ENCODE measurements at places on chromosomes 12 and 14.
A peak's percentile ranks its signal among the peaks of the same experiment; 100 is the strongest.

DNA sequence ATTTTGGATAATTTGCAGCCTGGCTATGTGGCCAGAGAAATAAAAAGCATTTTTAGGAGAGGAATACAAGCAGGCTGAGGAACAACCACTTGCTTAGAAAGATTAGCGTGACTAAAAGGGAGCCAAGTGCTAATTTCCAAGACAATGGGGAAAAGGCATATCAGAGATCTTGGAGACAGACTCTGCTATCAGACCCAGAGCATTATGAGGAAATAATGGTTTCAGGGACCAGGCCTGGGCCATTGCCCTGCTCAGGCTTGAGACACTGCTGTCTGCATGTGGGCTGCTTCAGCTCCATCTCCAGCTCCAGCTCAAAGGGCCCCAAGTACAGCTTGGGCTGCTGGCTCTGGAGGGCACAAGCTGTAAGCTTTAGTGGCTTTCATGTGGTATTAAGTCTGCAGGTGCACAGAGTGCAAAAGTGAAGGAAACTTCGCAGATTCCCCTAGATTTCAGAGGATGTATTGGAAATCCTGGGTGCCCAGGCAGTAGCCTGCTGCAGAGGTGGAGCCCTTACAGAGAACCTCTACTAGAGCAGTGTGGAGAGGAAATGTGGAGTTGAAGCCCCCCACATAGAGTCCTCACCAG is 449.2 kb downstream of the ZFP36L1 start:
- no peak for DNase-seq

GRCh38 chr14:59772233-59772632 is 98.3 kb downstream of the RTN1 start:
- DNase-seq, result no peak

GRCh38 chr12:59151243-59151642 is 230.9 kb upstream of the LRIG3 start:
- DNase-seq, result peak; percentile 64

- DNase-seq, result peak; percentile 66
Observed at GRCh38 chr12:47686645-47687240, 19.1 kb downstream of the RPAP3 start.

GRCh38 chr14:60153991-60154390 is 11.2 kb downstream of the DHRS7 start:
- no peak for DNase-seq

GRCh38 chr12:114823724-114824123 is 139.7 kb upstream of the TBX3 start:
- no peak for DNase-seq

GRCh38 chr14:34930591-34931091 is 52.2 kb upstream of the SRP54 start:
- DNase-seq, result no peak

DNA sequence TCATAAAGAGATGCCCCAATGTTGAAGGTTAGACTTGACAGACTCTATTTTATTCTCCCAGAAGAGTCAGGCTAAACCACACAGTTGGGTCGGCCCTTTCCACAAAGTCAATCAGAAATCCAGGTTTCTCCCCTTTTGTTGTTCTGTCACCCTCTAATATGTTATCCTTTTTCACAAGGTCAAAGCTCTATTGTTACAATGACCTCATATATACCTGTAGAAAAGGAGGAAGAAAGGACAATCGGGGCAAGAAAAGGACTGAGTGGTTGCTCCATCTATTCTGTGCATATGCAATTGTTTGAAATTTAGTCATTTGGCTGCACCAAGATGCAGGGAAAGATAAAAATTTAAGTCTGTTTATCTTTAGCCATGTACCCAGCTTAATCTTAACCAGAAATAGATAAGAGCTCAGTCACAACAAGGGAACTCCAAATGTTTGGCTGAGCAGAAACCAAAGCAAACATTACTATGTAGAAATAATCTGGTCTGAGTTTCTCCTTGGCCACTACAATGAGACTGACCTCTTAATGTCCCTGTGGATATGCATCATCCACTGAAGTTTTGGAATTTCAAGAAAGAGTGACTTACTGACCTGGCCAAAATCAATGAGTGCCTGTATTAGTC is 503.7 kb downstream of the GALC start:
- DNase-seq, result no peak

GRCh38 chr12:69655616-69656340 is 43.3 kb downstream of the BEST3 start:
- DNase-seq, result peak; percentile 91

GRCh38 chr14:49893309-49894213 is 679 bp downstream of the ARF6 start:
- peak; percentile 47 for DNase-seq

DNA sequence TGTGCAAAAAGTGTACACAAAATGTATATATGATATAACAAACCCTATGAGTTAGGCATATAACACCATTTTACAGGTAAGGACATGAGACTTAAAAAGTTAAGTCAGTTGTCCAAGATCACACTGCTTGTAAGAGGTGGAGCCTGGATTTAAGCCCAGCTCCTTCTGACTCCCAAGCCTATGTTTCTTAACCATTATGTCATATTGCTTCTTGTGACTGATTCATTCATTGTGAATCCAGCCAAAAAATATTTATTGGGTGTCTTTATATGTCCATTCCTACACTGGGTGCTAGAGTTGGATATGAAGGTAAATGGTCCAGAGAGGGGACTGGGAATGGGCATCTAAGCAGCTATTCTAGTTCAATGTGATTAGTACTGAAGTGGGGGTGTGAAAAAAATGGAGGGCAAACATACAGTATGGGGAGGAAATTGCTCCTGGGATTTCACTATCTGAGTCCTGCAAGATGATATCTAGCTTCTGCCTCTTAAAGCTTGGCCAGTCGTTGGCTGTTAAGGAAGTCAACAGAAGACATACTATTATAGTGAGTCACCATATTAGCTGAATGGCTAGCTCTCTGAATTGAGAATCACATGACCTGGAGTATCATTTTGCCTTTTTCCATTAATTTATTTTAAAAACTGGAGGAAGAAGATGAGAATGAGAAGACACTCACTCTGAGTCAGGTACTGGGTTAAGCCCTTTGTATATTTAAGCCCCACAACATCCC is 28.8 kb downstream of the PAX9 start:
- no peak for DNase-seq

GRCh38 chr12:113208041-113208934 is 13.0 kb upstream of the TPCN1 start:
- peak; percentile 63 for DNase-seq

GRCh38 chr14:103504991-103505565 is 17.6 kb downstream of the CKB start:
- no peak for DNase-seq

- DNase-seq, result no peak
Observed at GRCh38 chr12:31326736-31327659, 1.0 kb upstream of the SINHCAF start.

GRCh38 chr14:20412411-20412810 is 890 bp downstream of the TEP1 start:
- no peak for DNase-seq

GRCh38 chr14:39628087-39628486 is 195.9 kb upstream of the FBXO33 start:
- no peak for DNase-seq

DNA sequence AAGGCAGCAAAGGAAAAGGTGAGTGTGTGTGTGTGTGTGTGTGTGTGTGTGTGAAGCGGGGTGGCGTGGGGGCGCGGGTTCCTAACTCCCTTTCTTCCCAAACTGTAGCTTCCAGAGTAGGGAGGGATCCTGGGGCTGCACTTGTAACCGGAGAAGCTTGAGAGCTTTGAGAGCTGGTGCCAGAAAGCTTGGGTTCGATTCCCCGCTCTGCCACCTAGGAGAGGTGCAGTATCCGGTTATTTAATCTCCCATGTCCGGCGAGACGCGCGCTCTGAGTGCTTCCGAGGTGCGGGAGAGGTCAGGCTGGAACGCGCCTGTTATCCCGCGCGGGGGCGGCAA is 7.2 kb upstream of the RACGAP1 start:
- DNase-seq, result no peak

GRCh38 chr12:130223767-130224244 is 61.5 kb downstream of the FZD10 start:
- no peak for DNase-seq

DNA sequence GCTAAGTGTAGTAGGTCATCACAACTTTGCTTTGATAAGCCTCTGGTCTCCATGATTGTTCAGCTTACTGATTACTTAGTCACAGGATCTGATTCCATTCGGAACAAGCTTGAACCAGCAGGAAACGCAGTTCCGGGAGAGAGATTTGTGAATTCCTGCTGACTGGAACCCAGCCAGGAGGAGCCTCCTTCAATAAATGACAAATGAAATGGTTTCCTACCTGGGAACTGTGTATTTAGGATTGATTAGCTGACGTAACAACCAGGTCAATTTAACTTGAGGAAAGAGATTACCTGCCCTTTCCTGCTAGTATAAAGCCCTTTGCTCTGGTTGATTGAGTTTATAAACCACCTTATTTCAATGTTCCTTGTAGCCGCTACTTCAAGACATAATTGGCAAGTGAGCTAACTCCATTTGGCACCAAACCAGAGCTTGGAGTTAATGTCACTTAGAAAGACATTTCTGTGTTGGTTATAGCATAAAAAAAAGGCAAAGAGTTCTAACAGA is 35.1 kb upstream of the KCNH3 start:
- DNase-seq, result no peak

- peak; percentile 56 for DNase-seq
Observed at GRCh38 chr12:28517101-28517500, 326.8 kb downstream of the CCDC91 start.

DNA sequence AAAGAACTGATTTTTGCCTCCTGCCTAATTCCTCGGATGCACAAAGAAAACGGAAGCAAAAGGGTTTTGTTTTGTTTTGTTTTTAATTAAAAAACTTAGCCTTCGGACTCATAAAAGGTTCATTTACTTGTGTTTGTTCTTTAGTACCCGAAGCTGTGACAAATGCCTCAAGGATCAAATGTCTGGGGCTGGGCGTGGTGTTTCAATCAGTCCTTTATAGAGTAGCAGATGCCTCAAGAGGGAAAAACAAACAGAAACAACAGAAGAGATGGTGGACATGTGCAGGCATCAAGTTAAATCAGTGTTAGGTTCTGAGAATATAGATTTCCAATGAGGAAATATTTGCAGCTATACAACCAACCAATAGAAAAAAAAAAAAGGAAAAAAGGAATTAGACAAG is 1.6 kb upstream of the WIF1 start:
- DNase-seq, result no peak

DNA sequence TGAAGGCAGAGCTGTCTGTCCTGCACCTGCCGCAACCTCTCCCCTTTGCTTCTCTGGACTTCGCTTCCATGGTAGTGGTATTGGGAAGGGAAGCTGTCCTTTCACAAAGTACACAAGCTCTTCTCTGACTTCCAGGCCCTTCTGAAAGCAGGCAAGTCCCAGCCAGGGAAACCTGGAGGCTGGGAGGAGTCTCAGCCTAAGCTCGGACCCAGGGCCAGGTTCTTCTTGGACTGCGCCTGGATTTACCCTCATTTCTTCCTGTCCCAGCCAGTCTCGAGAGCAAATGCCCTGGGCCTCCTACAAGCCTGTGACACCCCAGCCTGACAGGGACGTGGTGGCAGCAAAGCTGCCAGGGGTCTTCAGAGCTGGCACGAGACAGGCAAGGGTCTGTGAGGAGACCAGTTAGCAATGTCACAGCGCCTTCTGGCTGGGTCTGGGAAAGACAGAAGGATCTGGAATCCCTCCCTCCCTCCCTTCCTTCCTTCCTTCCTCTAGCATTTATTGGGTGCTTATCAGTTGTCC is 22.4 kb downstream of the ISCA2 start:
- DNase-seq, result no peak

GRCh38 chr12:2963154-2963759 is 4.1 kb downstream of the TEAD4 start:
- DNase-seq, result no peak

GRCh38 chr14:78970677-78971076 is 800.5 kb downstream of the NRXN3 start:
- no peak for DNase-seq

DNA sequence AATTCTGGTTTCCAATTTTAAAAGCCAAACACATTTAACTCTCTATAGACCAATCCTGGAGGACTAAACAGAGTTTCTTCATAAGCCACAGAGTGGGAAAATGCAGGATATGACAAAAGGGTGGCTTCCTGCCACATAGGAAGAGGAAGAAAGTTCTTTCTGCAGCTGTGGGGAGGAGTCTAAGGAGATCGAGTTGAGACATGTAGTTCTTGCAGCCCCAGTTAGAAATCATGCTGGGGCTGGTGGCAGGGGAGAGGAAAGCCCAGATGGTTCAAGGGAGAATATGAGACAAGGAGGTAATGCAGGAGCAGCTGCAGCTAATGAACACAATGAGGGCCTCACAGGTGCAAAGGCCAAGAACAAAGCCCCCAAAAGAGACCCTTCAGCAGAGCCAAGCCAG is 85.0 kb upstream of the ARID2 start:
- peak; percentile 40 for DNase-seq

DNA sequence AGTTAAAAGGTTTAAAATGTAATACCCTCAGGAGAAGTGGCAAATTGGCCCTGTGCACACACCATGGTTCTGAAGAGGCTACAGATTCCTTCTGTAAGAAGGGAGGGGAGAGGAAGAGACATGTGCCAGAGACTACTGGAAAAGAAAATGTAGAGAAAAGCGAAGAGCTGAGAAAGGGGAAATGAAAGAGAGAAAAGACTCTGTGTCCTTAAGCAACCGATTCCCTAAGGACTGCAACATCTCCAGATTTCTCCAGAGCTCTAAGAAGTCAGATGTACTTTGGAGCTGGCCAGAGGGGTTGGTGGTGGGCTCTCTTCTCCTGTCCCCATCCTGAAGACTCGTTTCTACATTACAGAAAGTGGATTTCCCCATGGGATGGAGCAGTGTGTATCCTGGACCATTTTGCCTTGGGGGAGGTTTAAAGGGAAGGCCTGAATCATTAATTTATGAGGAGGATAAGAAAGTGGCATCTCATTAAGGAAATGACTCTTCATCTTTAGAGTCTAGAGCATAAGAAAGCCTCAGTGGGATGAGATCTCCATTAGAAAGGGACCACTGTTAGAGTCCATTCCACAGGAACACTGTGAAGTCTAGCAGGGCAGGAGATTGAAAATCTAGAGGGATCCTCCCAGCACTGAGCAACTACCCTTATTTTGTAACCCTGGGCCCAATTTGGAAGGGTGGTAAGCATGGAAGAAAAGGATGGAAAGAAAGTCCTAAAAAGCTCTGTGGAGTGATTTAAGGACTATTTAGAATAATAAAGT is 45.5 kb upstream of the FUT8 start:
- no peak for DNase-seq

DNA sequence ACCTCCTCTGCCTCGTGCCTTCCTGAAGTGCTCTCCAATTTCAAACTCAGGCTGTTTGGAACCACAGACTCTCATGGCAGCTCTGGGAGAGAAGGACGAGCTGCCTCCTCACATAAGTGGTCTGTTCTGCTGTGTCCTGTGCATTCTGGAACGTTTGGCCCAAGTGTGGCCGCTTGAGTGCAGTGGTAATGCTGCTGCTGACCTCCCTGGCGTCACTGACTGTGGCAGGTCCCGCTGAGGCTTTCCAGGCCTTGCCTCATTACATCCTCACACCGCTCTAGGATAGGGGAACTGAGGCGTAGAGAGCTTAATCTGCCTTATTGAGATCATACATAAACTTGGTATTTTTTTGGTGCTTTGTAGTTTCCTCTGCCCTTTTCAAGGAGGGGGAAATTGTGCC is 14.2 kb downstream of the CCDC92 start:
- DNase-seq, result no peak
